ENCODE measurements at places on chromosomes 3 and 15. TPM values are rescaled to one million over a fixed set of nuclear protein-coding genes. Genes with fewer than 3 reads are reported as not detected.

PLSCR4 gene
- total RNA-seq, result 18.9 TPM

GPR156 gene
- 1.3 TPM for total RNA-seq

IGSF10 gene
- total RNA-seq, result 0.10 TPM

C3orf52 gene
- 2.1 TPM for total RNA-seq

FOXB1 gene
- total RNA-seq, result not detected

RAD54L2 gene
- 19.3 TPM for total RNA-seq

FETUB gene
- not detected for total RNA-seq

PRTG gene
- 1.2 TPM for total RNA-seq

DNA sequence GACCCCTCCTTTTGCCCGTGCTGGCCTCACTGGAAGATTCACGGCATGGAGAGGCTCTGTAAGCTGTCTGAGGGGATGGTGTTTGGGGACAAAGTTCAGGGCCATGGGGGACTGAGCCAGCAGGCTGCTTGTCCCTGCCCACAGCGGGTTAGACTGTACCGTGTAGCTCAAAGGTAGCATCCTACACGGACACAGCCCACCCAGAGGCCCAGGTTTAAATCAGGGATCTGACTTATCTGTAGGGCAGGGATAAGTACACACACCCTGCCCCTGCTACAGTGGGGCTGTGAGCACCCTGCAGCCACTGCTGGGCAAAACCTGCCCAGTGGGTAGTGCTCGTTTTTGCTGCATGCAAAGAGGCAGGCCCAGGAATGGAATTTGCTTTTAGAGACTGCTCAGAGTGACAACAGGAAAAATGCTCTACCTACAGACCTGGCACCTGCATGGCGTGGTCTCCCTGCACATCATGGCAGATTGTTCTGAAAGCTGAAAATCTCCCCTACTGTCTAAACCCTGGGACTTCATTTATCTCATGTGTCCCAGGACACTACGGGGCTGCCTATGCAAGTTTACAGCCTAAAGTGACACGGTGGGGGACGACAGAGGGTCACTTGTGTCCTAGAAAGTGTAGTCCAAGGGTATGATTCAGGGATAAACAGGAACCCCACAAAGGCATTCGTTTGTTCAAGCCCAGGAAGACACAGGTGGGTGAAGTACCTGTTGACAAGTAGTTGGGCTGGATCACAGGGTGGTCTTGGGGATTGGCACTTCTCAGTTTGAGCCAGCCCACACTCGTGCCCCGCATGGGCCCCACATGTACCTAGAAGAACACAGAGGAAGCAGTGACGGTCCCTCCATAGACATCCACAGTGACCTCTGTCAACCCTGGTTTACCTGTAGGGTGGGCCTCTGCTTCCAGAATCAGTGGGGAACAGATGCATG is 27.7 kb downstream of the CHDH start:
- no peaks in the 10 kb centered on the region for H3K4me1 ChIP-seq
- no peak overlapping the region for H3K27ac ChIP-seq
- H3K27me3 ChIP-seq, result no peaks in the 10 kb centered on the region
- no peak overlapping the region for H3K4me3 ChIP-seq
- DNase-seq, result no peak

- H3K27ac ChIP-seq, result no peak overlapping the region
- peaks cover 47% of the 10 kb centered on the region for H3K4me1 ChIP-seq
- H3K36me3 ChIP-seq, result peaks cover 6% of the 10 kb centered on the region
- H3K27me3 ChIP-seq, result peaks cover 24% of the 10 kb centered on the region
Measured at GRCh38 chr3:184373422-184373821, 4.6 kb downstream of the THPO start.

GRCh38 chr3:186746008-186746407 is 28.8 kb downstream of the KNG1 start:
- peak overlapping the region; percentile 97 for H3K27ac ChIP-seq
- DNase-seq, result no peak
- peaks cover 9% of the 10 kb centered on the region for H3K4me1 ChIP-seq
- H3K36me3 ChIP-seq, result no peaks in the 10 kb centered on the region

- no peak overlapping the region for H3K4me3 ChIP-seq
- no peak overlapping the region for H3K27ac ChIP-seq
- no peaks in the 10 kb centered on the region for H3K27me3 ChIP-seq
- no peak for DNase-seq
Measured at GRCh38 chr3:27669591-27669990, 52.5 kb downstream of the EOMES start.

DNA sequence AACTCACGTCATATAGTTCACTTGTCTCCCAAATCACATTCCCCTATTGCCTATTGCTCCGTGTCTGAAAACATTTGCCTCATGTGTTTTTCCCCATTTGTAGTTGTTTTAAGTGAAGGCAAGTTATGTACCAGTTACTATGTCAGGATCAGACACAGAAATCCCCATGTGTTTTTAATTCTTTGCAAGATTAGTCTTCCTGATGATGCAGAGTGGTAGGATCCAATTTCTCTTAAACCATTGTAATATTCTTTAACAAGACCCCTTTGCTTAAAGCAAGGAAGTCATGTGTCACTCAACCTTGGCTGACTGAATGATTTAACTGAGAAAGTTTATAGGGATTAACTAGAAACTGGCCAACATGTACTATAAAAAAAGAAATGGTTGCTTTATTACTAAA is 164.4 kb downstream of the OPA1 start:
- H3K36me3 ChIP-seq, result peaks cover 18% of the 10 kb centered on the region
- H3K27ac ChIP-seq, result no peak overlapping the region
- H3K4me3 ChIP-seq, result no peak overlapping the region
- H3K4me1 ChIP-seq, result no peaks in the 10 kb centered on the region
- no peak for DNase-seq
- H3K27me3 ChIP-seq, result peaks cover 28% of the 10 kb centered on the region

DNA sequence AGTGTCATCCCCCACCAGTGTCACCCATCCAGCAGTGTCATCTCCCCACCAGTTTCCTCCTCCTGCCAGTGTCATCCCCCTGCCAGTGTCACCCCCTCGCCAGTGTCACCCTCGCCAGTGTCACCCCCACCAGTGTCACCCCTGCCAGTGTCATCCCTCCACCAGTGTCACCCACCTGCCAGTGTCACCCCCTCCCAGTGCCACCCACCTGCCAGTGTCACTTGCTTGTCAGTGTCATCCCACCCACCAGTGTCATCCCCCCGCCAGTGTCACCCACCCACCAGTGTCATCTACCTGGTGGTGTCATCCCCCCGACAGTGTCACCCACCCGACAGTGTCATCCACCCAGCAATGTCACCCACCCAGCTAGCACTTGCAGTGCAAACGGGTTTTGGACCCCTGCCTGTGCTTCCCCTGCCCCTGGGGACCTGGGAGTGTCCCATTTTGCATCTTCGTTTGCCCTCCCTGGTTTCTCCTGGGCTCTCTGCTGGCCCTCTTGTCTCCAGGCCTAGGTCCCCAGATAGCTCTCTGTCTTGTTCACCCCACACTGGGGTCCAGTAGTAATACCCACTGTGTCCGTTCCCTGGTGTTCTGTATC is 99.8 kb upstream of the PRR20G start:
- H3K27ac ChIP-seq, result no peak overlapping the region
- DNase-seq, result peak; percentile 68
- peaks cover 6% of the 10 kb centered on the region for H3K4me1 ChIP-seq
- peaks cover 1% of the 10 kb centered on the region for H3K36me3 ChIP-seq
- H3K4me3 ChIP-seq, result no peak overlapping the region

- no peak overlapping the region for H3K4me3 ChIP-seq
- H3K27ac ChIP-seq, result no peak overlapping the region
- no peaks in the 10 kb centered on the region for H3K27me3 ChIP-seq
- DNase-seq, result no peak
Measured at GRCh38 chr3:64867224-64867623, 179.4 kb upstream of the ADAMTS9 start.

DNA sequence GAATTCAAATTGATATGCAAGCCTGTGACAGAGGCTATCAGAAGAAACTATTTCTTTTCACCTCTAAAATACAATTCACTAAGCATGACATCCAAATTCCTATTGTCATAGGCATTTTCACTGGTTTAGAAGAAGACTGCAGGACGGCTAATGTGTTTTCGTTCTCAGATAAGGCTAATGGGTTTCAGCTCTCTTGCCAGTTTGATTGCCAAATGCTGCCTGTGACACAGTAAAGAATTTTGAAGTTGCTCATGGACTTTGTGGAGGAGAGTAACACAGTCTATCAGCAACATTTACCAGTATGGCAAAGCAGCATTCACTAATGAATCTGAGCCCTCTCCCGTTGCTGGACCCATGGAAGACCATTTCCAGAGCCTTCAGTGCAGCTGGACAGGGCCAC is 948.1 kb downstream of the FHIT start:
- no peak overlapping the region for H3K4me3 ChIP-seq
- H3K27me3 ChIP-seq, result no peaks in the 10 kb centered on the region
- no peaks in the 10 kb centered on the region for H3K36me3 ChIP-seq
- H3K27ac ChIP-seq, result peak overlapping the region; percentile 94
- H3K4me1 ChIP-seq, result peaks cover 44% of the 10 kb centered on the region

GRCh38 chr15:98410328-98410727 is 238.0 kb upstream of the IGF1R start:
- H3K4me1 ChIP-seq, result peaks cover 3% of the 10 kb centered on the region
- no peak overlapping the region for H3K4me3 ChIP-seq
- no peaks in the 10 kb centered on the region for H3K27me3 ChIP-seq
- no peak overlapping the region for H3K27ac ChIP-seq
- no peak for DNase-seq
- H3K36me3 ChIP-seq, result no peaks in the 10 kb centered on the region

DNA sequence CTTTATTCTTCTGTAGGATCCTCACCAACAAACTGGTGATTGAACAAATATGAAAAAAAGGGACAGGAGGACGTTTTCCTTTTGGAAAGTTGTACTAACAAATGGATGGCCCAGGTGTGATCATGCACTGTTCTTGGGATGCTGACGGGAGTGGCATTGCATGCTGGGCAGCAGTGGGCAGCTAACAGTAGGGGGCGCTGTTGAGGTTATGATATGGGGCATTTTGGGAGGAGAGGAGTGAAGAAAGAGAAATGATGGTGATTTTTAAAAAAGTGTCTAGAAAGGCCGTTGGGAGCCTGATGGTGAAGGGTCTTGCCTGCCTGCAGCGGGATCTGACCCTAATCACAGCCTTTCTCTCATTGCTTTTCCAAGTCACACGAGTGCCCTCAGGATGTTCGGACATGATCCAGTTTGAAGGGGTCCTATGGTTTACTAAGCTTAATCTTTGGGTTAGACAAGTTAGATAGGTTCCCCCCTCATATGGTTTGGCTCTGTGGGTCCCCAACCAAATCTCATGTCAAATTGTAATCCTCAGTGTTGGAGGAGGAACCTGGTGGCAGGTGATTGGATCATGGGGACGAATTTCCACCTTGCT is 46.2 kb upstream of the PRTG start:
- no peak overlapping the region for H3K4me3 ChIP-seq
- DNase-seq, result no peak
- no peaks in the 10 kb centered on the region for H3K27me3 ChIP-seq
- H3K36me3 ChIP-seq, result no peaks in the 10 kb centered on the region
- peaks cover 23% of the 10 kb centered on the region for H3K4me1 ChIP-seq
- no peak overlapping the region for H3K27ac ChIP-seq

GRCh38 chr3:52523386-52524257 is 10.0 kb downstream of the NT5DC2 start:
- H3K4me1 ChIP-seq, result no peaks in the 10 kb centered on the region
- peaks cover 19% of the 10 kb centered on the region for H3K36me3 ChIP-seq
